ENCODE measurements at places on chromosomes 11 and 22. TPM values are rescaled to one million over a fixed set of nuclear protein-coding genes. Genes with fewer than 3 reads are reported as not detected.

ZFPL1 gene
- total RNA-seq = 41.2 TPM

SYCE3 gene
- 0.79 TPM for total RNA-seq

COX8A gene
- total RNA-seq = 379 TPM

OR52A1 gene
- not detected for total RNA-seq

OR10S1 gene
- total RNA-seq = not detected

VWA5A gene
- total RNA-seq = 6.9 TPM

TBX10 gene
- total RNA-seq = not detected

SERPING1 gene
- total RNA-seq = 0.45 TPM

GPR83 gene
- 0.20 TPM for total RNA-seq

LSP1 gene
- total RNA-seq = 438 TPM

MRGPRF gene
- total RNA-seq = not detected

GLYATL1 gene
- total RNA-seq = not detected

CD3E gene
- 630 TPM for total RNA-seq

MGAT3 gene
- 7.0 TPM for total RNA-seq

MMP27 gene
- not detected for total RNA-seq

KMT2A gene
- 126 TPM for total RNA-seq

ARL14EP gene
- 43.6 TPM for total RNA-seq

IL18BP gene
- 22.9 TPM for total RNA-seq

MAPK12 gene
- total RNA-seq = 3.1 TPM

UPK3A gene
- total RNA-seq = not detected

CDCA5 gene
- 95.7 TPM for total RNA-seq

DDX6 gene
- total RNA-seq = 212 TPM

FGF19 gene
- not detected for total RNA-seq

OR8G5 gene
- total RNA-seq = not detected

OR5L2 gene
- not detected for total RNA-seq

CALCB gene
- total RNA-seq = 1.00 TPM

GCAT gene
- 10.1 TPM for total RNA-seq

ANO1 gene
- total RNA-seq = not detected

KDM4E gene
- total RNA-seq = not detected

PNPLA5 gene
- total RNA-seq = not detected

PTPRCAP gene
- total RNA-seq = 351 TPM

RAD9A gene
- 65.3 TPM for total RNA-seq

SELENOO gene
- 27.9 TPM for total RNA-seq

SSRP1 gene
- total RNA-seq = 130 TPM

TUB gene
- total RNA-seq = not detected

LRP4 gene
- not detected for total RNA-seq

MS4A7 gene
- total RNA-seq = 0.99 TPM

PIWIL4 gene
- 1.1 TPM for total RNA-seq

TMEM45B gene
- 1.5 TPM for total RNA-seq
